Stromal cell of bone marrow (primary cell): ENCODE measurements at places on chromosomes 1 and 21.
A peak's percentile ranks its signal among the peaks of the same experiment; 100 is the strongest.

GRCh38 chr1:23957096-23957495 lies 2.5 kb upstream of the PNRC2 start:
- no peak for DNase-seq

DNA sequence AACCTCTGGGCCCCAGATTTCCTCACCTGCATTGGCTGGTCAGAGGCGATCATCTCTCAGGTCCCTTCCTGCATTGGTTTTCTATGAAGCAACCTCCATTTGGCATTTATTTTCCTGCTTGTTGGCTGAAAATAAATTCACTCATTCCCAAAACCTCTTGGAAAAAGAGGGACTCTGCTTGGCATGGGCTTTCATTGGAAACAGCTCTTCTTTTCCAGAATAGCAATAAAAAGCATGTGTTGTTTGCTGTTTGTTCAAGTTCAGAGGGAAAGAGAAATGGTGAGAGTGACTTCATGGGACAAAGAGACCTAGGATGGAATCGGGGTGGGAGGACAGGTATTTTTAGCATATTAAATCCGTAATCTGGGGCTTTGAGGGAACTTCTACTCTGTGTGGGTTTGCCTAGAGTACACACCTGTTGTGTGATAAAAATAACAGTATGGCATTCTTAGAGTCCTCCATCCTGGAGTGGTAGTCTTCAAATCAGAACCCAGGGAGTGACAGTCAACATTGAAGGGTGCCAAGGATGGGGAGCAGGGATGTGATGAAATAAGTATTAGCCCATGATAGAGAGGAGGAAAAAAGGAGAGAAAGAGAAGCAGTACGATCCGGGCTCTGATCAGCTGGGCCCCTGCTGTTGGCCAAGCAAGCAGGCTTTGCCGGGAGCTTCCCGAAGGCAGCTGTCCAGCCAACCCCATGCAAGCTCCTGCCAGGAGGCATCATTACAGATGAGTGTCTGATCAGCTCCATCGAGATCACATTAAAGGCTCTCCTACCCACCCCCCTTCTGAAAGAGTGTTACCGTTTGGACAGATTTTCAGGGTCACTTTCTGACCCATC lies 131.9 kb upstream of the NFIA start:
- DNase-seq, result no peak

- peak; percentile 53 for DNase-seq
These were observed 223.4 kb downstream of the FMN2 start for GRCh38 chr1:240314845-240315801.

GRCh38 chr1:214379236-214379970 lies 98.4 kb downstream of the SMYD2 start:
- no peak for DNase-seq

DNA sequence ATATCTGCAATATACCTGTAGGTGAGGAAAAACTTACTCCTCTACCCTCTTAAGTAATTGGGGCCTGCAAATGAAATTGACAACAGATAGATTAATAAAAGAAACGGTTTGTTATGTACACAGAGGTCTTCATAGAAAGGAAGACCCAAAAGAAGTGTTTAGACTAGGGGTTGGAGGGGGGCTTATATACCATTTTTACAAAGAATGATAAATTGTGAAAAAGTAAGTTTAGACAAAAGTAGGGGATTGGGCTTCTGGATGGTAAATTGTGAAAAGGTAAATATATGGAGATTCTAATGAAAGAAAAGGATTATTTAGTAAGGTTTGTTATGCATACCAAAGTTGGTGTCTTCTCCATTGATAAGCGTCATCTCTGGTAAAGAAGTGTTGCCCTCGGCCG lies 73.2 kb upstream of the KIAA1614 start:
- DNase-seq, result no peak
